ENCODE measurements at places on chromosomes 1 and 21.

DNA sequence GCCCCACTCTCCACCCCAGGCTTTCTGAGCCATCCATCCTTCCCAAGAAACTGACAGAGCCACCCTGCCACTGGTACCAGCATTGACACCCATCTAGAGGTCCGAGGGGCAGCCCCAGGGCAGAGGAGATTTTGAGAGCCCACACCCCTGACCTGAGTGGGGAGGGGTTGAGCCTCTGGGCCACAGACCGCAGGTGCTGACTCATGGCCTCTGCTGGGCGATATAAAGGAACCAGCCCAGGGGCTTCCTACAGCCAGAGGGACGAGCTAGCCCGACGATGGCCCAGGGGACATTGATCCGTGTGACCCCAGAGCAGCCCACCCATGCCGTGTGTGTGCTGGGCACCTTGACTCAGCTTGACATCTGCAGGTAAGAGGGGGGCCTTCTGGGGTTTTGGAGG, at the start of gene PADI4:
TSS of gene PADI4 (plus strand) at position 252 of the 400 bp plus-strand sequence. CDS start at position 278, 26 bp downstream.
- DNase-seq, result no peak

DNA sequence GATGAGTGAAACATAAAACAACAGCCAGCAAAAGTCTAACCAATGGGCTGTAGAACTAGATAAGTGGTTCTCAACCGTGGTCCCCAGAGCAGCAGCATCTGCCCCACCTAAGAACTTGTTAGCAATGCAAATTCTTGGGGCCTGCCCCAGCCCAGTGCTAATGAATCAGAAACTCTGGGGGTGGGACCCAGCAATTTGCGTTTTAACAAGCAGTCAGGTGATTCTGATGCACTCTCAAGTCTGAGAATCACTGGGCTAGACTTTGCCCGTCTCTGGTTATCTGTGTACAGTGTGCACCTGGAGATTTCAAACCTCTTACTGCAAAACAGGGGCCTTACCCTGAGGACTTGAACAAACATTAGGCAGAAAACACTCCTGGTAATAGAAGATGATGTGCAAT, 66.5 kb downstream of the PLXNA2 start:
- DNase-seq, result peak; percentile 62

GRCh38 chr1:183593356-183593755, 3.1 kb upstream of the NCF2 start:
- DNase-seq, result no peak

- no peak for DNase-seq
Observed at GRCh38 chr1:118988186-118989005, at the start of gene TBX15. TSS of gene TBX15 (minus strand) at chr1:118988343. CDS start at chr1:118987795, 548 bp downstream.

DNA sequence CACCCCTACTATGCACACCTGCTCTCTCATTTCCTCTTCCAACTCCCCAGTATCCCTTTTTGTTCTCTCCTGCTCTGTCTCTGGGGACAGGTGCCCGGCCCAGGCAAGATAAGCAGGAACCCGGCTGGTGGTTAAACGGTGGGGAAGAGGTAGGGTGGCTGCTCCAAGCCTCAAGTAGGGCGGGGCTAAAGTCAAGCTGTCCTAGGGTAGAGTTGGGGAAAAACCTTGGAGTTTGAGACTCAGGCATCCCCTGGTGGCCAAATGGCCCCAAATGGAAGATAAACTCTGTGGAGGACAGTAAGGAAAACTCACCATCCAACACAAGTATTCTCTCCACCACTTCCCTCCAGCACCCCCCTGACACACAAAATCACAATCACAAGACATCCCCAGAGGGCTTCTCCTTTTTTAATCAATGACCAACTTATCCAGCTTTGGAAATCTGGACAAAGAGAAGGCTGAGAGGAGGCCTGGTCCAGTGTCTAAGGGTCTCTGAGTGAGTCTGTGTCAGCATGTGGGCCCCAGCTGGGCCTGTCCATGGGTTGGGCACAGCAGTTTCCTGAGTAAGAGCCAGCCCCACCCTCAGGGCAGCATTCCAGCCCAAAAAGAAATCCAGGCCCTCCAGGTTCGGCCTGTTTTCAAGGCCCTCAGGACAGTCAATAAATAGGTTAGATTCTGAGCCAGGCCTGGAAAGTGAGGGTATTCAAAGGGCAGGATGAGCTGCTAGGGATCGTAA, 9.8 kb downstream of the POMGNT1 start:
- DNase-seq, result no peak
